ENCODE measurements at places on chromosomes 6 and 20. TPM values are rescaled to one million over a fixed set of nuclear protein-coding genes. Genes with fewer than 3 reads are reported as not detected.

The TMEM244 gene
- total RNA-seq: not detected

DNA sequence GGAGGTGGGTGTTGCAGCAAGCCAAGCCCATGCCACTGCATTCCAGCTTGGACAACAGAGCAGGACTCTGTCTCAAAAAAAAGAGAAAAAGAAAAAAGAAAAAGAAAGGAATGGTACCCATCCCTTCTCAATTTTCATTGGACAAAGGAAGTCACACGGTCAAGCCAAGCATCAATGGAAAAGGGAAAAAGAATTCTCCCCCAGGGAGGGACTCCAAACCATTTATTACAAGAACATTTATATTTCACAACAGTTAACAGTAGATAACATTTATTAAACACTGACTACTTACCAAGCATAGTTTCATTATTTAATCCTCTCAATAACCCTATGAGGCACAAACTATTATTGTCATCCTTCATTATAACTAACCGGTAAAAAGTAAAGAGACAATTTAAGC, 6.6 kb upstream of the KIF13A start:
- no peak for DNase-seq

The CCN6 gene
- total RNA-seq: not detected

DNA sequence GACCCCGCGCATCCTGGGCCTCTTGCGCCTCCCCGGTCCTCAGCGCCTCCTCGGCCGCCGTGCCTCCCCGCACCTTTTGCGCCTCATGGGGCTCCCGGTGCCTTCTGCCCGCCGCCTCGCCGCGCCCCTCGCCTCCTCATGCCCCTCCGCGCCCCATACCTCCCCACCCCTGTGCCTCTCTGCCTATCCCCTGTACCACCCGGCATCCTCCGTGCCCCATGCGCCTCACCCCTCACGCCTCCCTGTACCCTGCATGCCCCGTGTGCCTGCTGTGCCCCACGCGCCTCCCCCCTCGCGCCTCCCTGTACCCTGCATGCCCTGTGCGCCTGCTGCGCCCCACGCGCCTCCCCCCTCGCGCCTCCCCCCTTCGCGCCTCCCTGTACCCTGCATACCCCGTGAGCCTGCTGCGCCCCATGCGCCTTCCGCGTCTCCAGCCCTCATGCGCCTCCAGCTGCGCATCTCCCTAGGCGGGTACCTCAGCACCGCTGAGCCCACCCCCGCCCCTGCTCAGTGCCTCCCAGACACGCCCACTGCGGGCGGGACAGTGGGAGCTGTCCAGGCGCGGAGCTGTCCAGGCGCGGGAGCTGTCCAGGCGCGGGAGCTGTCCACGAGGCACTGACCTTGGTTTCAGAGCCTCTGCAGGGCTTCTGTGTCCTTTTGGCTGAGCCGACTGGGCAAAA, 37.1 kb downstream of the IGF2R start:
- DNase-seq: no peak

DNA sequence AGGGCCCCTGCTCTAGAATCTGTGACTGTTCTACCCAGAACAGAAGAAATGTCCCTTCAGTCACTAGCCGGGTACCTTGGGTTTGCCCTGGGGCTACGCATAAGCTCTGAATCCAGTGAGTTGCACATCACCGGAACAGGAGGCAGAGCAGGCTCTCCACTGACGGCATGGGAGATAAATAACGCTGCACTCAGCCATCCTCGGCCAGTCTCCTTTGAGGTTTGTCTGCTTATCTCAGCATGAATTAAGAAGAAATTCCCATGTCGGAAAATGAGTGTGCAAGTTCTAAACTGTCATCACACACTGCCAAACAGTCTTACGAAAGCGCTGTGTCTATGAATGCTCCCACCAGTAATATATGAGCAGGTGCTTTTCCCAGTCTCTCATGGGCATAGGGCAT, 90.8 kb downstream of the FAM50B start:
- DNase-seq: peak; percentile 48

GRCh38 chr20:6686171-6686570, 81.3 kb upstream of the BMP2 start:
- no peak for DNase-seq

The ZNF831 gene
- 0.02 TPM for total RNA-seq

- no peak for DNase-seq
These were observed 421.1 kb downstream of the QKI start for GRCh38 chr6:163835439-163836171.

GRCh38 chr6:37433657-37434271, 743 bp downstream of the CMTR1 start:
- no peak for DNase-seq

The FKBP1C gene
- total RNA-seq: 0.97 TPM

The PI16 gene
- total RNA-seq: not detected

- no peak for DNase-seq
These were observed 25.6 kb downstream of the COL20A1 start for GRCh38 chr20:63318391-63319163.

GRCh38 chr6:157047951-157048350, 270.8 kb downstream of the ARID1B start:
- no peak for DNase-seq

The GPR63 gene
- total RNA-seq: 18.5 TPM

DNA sequence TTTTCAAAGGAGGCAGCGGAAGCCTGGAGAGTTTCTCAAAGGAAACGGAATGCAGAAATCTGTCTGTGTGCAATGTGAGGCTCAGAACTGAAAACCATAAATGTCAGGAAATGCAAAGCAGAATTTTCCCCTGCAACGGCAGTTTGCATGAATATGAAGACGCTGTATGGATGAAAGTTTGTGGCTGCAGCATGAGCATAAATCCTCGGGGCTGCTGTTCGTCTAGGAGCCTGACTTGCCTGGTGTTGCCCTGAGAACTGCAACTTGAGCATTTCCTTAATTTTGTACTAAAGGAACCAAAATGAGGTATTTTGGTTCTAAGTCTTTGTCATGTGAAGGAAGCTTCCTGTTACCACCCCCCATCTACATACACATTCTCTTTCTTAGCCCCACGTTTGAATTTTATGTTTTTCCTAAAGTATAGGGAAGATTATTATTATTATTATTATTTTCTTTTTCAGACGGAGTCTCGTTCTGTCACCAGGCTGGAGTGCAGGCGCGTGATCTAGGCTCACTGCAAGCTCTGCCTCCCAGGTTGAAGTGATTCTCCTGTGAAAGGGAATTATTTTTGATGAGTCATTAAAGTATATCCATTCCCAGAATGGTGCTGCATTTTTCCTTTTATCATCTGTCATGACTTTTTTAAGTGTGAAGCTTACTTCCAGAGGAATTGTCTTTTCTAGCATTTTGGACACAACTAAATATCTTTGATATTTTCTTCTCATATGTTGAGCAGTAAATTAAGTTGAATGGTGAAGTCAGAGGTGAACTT, 33.1 kb downstream of the MTHFD1L start:
- no peak for DNase-seq

GRCh38 chr20:33016581-33017109, 9.1 kb downstream of the BPIFB2 start:
- DNase-seq: no peak

- DNase-seq: no peak
These were observed 844 bp downstream of the TAGAP start for GRCh38 chr6:159043947-159044346.

GRCh38 chr6:33628401-33628964, 7.4 kb downstream of the ITPR3 start:
- no peak for DNase-seq

- no peak for DNase-seq
These were observed 5.9 kb upstream of the TUBB2B start for GRCh38 chr6:3233321-3233720.

DNA sequence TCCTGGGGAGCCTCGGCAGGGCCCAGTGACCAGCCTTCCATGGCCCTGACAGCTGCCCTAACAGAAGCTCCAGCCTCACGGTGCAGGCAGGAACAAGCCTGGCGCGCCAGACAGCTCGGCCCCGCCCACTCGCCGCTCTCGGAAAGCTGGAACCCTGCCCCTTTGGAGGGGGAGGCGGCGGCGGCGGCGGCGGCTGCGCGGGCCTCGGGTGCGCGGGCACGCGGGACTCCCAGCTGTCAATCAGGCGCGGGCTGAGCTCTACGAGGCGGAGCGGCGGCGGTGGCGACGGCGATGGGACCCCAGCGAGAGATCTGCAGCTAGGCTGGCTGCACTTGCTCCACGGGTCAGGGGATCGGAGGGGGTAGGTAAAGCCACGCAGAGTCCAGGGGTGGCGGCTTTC, at the start of gene NRSN1:
NRSN1 (plus strand) TSS at position 236 of the 400 bp plus-strand sequence. CDS start 8,113 bp downstream, outside the sequence.
- DNase-seq: peak; percentile 25

The SCGN gene
- not detected for total RNA-seq

- no peak for DNase-seq
These were observed 183.4 kb downstream of the WDR27 start for GRCh38 chr6:169518451-169518850.

DNA sequence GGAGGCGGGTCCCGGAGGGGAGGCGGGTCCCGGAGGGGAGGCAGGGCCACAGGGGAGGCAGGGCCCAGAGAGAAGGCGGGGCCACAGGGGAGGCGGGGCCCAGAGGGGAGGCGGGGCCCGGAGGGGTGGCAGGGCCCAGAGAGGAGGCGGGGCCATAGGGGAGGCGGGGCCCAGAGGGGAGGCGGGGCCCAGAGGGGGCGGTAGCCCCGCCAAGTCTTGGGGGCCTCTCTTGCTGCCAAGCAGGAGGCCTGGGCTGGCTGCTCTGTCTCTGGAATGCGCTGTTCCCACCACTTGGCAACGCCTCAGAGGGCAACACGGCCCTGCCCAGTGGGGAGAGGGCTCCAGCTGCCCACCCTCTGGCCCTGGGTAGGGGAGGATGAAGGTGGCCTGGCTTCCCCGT, 80.5 kb downstream of the YTHDF1 start:
- no peak for DNase-seq

GRCh38 chr6:168939041-168939440, 314.6 kb downstream of the THBS2 start:
- no peak for DNase-seq

DNA sequence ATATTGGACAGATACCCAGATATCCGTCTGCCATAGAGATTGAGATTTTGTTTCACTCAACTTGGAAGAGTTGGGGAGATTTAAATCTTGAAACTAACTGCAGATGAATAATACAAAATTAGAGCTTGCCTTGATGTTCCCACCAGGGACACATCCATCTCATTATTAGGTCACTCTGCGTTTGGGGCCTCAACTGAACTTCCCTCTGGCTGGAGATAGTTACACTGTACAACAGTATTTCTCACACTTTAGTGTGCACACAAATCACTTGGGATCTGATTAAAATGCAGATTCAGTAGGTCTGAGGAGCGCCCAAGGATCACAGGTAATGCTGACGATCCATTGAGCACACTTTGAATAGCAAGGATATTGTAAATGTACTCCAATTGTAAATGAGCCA, 35.0 kb upstream of the ADTRP start:
- no peak for DNase-seq

GRCh38 chr6:53831936-53832660, 37.3 kb downstream of the LRRC1 start:
- no peak for DNase-seq

DNA sequence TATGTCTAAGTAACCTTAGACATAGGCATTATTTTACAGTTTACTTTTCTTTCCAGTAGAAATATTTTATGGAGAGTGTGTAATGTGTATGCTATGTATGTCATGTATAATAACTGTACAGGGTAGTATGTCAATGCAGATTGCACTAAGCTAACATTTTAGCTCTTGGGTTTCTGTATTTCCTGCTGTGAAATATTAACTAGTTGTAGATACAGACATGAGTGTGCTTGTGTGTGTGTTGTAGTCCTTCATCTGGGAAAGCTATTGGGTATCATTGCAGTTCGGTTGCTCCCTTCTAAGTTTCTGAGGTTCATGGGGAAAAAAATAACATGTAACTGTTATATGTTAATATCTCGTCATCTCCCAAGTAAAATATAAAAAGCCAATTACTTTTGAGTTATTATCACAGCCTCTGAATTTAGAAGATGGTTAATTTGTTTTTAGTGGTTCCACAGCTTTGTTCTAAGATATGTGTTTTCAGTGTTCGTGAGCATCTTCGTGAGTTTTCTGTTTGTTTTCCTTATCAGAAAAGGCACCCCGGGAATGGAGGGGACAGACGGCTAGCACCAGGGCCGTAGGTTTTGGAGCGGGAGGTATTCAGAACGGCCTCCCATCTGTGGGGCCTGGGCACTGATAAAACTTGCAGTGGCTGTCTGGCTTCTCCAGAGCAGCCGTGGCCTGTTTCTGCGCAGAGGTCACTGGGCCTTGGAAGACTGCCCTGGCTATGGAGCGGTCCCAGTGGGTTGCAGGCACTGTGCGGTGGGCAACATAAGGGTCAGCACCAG, 215.0 kb downstream of the ARID1B start:
- DNase-seq: no peak

The C20orf204 gene
- 3.2 TPM for total RNA-seq

The BPIFA1 gene
- total RNA-seq: not detected

All from mesothelial cell of epicardium (in vitro differentiated cells).